Astrocyte of the cerebellum (primary cell): ENCODE measurements at places on chromosomes 4 and X.
A peak's percentile ranks its signal among the peaks of the same experiment; 100 is the strongest.

DNA sequence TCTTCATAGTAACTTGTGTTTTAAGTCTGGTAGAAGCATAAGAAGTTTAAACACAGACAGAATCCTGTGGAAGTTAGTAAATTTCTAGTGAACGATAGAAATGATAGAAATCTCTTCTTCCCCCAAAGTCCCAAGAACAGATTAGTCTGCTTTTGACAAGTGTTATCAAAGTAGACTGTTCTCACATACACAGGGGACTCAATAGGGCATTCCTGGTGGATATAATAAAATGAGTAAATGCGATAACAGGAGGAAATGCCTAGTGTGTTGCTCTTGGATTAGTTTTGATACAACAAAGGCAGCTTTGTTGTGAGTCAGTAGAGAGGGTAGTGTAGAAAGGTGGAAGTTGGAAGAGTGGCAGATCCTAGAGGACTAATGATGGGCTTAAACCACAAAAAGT is 43.5 kb downstream of the CLCN3 start:
- DNase-seq, result peak; percentile 3

- no peak for DNase-seq
These were observed 54.0 kb upstream of the ZCCHC13 start for GRCh38 chrX:74249963-74250362.

DNA sequence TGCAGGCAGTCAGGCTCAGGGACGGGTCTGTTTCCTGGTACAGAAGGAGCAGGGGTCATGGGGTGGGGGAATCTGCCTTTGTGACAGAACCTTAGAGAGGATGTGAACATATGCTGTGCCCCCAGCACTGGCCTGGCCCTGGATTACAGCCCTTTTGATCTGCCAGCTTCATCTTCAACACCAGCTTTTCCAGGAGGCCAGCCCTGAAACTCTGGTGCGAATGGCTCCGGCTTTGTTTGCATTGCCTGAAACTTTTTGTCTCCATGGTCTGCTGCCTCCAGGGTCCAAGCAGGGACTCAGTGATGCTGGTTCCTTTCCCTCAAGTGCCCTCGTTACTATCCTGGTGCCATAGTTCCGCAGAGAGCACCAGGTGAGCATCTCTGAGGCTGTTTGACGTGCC is 2.1 kb downstream of the CNGA2 start:
- no peak for DNase-seq

DNA sequence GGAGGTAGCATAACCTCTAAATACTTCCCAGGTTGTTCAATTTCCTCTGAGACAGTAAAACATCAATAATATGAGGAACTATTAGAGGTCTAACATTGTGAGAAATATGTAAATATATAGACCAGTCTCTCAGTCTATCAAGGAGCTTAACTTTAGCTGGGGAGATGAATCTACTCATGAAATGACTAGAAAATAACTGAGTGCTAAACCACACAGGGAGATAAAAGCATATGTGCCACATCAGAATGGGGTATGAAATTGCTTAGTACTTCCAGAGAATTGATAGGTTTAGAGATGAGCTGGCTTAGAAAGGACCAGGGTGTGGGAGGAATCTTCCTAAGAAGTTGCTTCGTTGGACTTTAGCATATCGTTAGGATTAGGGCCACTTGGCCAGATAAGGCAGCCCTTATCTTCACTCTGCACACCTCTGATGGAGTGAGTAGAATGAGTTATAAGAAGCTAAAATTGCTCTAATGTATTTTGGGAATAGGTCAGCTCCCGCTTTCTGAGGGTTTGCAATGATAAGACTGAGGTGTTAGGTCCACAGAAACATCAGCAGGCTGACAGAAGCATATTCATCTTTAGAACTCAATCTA is 299.2 kb downstream of the UNC5C start:
- DNase-seq, result no peak

GRCh38 chr4:169025184-169025583 is 15.1 kb upstream of the CBR4 start:
- DNase-seq, result no peak

DNA sequence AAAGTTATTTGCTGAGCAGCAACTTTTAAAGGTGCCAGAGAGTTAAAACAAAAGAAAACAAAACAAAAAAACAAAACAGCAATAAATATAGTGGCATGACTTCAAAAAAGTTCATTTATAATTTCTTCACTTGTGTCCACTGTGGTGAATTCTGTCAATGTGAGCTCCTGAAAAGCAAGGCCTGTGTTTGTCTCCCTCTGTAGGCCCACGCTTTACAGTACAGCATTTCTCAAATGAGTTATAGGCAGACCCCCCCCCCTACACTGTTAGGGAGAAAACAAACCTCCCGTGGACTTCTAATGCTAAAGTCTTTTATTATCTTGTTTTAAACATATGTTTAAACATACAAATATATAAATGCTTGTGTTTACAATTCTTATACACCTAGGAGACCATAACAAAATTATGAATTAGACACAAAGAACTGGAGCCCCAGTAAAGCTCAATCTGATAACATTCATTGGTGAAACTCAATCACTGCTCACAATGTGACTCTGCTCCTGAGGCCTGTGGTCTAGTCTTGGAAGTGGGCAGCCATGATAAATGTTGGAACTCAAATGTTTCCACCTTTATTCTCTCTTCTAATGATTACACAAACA is 47.0 kb upstream of the SCOC start:
- peak; percentile 37 for DNase-seq

DNA sequence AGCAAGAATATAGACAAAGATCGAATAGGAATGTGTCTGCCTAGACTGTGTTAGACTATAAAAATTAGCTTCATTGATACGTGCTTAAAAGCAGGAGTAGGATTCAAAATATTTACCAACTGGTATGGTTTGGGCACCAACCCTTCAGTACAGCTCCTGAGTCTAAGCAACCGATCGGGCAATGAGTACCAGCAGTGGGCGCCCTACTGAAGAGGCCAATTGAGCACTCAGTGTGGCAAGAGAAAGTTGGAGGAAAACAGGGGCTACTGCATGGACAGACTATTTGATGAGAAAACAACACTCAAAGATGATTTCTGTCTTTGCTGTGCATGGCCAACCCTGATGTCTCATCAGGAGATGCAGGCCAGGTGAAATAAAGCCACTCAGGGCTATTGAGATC is 176.0 kb upstream of the NWD2 start:
- DNase-seq, result no peak

DNA sequence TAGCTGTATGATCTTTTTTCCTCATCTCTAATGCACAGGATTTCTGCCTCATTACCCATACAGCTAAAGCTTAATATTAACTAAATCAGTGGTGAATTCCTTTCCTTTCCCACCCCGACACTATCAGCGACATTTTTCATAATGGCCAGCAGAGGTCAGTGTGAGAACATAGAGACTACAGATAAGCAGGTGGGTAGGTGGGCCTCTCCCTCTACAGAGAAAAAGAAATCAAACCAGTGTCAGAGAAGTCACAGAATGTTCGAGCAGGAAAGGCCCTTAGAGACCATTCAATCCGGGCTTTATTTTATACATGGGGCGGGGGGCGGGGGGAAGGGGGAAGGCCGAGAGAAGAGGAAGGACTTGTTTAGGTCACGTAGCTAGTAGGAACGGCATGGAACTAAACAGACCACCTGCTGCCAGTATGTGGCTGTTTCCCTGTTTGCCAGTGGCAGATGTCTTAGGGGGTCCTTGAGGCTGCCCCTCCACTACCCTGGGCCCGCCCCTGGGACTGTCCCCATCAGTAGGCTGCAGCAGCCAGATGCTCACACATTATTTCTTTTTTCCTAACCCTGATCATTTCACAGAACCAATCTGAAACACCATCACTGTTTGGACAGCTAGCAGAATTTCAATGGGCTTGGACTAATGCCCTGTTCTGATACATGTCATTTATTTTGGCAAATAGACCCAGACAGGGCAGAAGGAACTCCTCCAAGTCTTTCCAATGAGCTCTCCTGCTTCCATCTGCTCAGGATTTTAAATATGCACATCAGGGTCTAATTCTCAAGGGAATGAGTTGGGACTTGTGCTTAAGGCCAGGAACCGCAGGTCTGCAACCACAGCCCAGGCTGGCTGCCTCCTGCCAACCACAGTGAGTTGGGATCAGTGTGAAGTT is 133.4 kb downstream of the ATG4A start:
- DNase-seq, result peak; percentile 68

- DNase-seq, result no peak
These were observed 110.0 kb downstream of the ATRX start for GRCh38 chrX:77675986-77676385.

GRCh38 chr4:74451214-74451661 is 6.3 kb downstream of the AREG start:
- no peak for DNase-seq

DNA sequence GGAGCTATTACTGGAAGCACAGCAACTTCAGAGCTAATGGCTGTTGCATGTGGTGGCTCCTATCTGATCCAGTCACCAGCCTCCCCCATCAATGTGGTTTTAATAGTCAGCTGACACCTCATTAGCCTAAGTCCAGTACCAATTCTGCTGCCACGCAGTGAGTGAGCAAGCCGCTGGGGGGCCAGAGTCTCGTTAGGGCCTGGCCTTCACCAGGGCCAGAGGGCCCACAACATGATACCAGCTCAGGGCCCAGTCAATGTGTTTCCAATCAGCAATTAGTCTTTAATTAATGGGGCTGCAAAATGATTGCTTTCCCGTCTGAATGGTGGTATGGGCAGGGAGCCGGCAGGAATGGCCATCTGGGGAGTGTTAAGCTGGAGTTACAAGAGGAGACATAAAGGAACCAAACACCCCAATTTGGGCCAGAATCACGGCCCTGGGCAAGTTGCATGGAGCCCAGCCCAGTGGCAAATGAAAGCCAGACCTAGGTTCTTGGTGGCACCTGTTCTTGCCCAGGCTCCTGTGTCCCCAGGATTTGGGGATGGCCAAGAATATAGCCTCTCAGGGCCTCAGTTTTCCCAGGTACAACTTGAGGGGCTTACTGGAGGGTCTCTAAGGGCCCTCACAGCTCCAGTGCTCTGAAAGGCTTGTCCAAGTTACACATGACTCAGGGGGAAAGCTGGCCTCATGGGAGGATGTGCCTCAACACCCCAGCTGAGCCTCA is 119.2 kb downstream of the EFNB1 start:
- no peak for DNase-seq

- no peak for DNase-seq
These were observed 259.2 kb upstream of the FTHL17 start for GRCh38 chrX:31331015-31331414.

DNA sequence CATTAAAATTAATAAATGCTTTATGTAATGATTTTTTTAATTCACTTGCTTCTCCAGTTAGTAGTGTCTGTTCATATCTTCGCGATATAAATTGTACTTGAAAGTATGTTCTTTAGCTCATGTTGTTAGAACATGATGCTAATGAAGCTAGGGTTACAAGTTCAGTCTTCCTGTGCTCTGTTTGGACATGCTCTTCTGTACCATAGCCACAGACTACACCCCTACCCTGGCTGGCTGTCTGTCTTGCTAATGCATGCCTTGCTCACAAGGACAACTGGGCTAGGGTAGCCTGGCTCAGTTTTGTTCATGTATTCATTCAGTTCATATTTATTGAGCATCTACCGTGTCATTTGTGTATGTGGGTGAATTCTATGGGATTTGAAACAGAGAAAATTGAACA is 50.8 kb upstream of the MTMR1 start:
- no peak for DNase-seq

- DNase-seq, result peak; percentile 38
These were observed 97.7 kb upstream of the PTPN13 start for GRCh38 chr4:86496094-86497080.

- no peak for DNase-seq
These were observed 41.3 kb upstream of the MXD4 start for GRCh38 chr4:2303121-2303685.

DNA sequence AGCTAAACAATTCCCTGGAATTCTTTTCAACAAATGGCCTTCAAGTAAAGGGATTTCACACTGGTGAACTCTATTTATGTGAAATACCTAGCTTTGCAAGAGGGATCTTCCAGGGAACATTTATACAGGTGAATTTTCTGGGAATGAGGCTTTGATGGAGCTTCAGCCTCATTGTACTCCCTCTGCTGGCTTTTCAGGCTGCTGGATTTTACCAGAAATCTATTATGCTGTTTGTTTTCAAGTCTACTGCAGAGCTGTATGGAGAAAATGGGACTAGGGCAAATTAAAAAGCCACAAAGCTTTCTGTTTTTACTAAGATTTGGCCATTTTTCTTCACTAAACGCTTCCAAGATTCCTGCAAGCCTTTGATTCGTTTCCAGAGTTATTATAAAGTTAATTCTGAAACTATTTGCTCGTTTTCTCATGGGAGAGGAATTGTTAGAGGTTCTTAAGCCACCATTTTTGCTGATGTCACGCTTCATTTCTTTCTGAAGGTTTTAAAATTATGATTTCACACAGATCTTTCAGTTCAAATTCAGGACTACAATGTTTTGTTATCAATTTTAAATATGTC is 31.6 kb downstream of the KDM6A start:
- DNase-seq, result peak; percentile 13

GRCh38 chr4:122479935-122480416 is 23.5 kb upstream of the IL2 start:
- DNase-seq, result peak; percentile 34

- DNase-seq, result no peak
These were observed 88.9 kb downstream of the RPS6KA6 start for GRCh38 chrX:84099120-84099519.

DNA sequence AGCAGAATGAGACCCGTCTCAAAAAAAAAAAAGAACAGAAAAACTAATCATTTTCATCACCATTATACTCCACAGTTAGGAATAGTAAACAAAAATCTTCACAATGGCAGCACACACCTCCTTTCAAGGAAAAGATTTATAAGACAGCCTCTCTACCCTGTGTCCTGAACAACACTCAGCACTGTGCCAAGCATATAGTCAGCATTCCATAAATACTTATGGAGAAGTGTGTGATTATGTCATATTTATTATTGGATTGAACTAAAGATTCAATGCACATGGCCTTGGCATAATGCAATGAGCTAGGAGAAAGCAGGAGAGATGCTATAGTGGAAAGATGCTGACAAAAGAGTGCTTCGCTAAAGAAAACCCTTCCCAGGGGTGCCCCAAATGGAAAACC is 52.6 kb downstream of the FAM114A1 start:
- no peak for DNase-seq

- no peak for DNase-seq
These were observed 175.2 kb upstream of the TET2 start for GRCh38 chr4:104971462-104971861.

GRCh38 chrX:22122510-22122909 is 90.4 kb downstream of the PHEX start:
- DNase-seq, result peak; percentile 78

- no peak for DNase-seq
These were observed 13.1 kb downstream of the HPF1 start for GRCh38 chr4:169744601-169745000.

- DNase-seq, result peak; percentile 90
These were observed 51.2 kb upstream of the TADA2B start for GRCh38 chr4:6991771-6992557.

- DNase-seq, result no peak
These were observed 324.1 kb downstream of the DHX15 start for GRCh38 chr4:24260133-24260715.

GRCh38 chrX:52341493-52341892 is 27.3 kb upstream of the XAGE2 start:
- no peak for DNase-seq

DNA sequence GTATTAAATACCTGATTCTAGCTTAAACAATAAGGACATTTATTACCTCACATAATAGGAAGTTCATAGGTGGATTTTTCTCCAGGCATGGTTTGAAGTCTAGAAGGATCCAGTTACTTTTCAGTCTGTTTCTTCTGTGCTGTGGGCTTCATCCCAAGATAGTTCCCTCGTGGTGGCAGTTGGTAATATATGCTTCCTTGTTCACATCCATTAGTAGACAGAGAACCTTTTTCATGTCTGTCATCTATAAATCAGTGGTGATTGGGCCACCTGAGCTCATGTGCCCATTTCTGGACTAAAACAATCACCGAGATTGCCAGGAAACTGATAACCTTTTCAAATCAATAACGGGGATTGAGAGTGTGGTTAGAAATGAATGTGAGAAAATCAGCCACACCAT is 97.7 kb downstream of the KDM6A start:
- DNase-seq, result no peak
